ENCODE measurements at places on chromosomes 1 and 21. TPM values are rescaled to one million over a fixed set of nuclear protein-coding genes. Genes with fewer than 3 reads are reported as not detected.

Gene STUM
- total RNA-seq: not detected

Gene AADACL3
- total RNA-seq: not detected

Gene OR2T11
- total RNA-seq: not detected

Gene CDA
- total RNA-seq: 0.59 TPM

Gene FBXO2
- total RNA-seq: 0.29 TPM
